NCI-H510A (cell line): ENCODE measurements at places on chromosomes 6 and 20.
A peak's percentile ranks its signal among the peaks of the same experiment; 100 is the strongest.

DNA sequence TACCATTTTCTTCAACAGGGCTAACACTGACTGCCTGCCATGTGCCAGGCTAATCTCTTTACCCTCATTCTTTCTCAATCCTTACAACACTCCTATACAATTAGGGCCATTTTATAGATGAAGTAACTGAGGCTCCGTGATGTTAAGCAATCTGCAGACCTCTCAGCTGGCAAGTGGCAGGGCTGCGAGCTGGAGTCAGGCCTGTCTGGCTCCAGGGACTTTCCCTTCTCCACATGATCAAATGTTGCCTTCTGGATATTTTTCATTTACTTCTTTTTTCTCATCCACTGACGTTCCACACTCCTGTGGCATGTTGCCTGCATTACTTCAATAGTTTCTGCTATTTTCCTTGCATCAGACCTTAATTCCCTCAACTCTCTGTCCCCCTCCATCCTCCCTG lies 55.2 kb upstream of the TAGAP start:
- no peak for DNase-seq

DNA sequence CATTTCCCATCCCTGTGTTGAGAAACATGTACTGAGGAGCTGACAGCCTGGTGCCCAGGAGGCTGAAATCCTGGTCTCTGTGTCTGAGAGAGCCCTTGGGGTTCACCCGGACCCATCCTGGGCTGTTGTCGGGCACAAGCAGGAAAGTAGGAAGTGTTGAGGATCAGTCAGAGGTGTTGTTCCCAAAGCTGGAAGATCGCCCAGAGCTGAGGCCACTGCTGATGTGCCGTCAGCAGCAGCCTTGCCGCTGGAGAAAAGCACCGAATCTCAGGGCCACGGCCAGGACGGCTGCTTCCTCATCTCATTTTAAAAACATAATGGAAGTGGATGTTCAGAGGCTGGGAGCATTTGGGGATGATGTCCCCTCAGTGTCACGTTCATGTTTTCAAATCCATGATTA lies 218.5 kb downstream of the UST start:
- DNase-seq = no peak

DNA sequence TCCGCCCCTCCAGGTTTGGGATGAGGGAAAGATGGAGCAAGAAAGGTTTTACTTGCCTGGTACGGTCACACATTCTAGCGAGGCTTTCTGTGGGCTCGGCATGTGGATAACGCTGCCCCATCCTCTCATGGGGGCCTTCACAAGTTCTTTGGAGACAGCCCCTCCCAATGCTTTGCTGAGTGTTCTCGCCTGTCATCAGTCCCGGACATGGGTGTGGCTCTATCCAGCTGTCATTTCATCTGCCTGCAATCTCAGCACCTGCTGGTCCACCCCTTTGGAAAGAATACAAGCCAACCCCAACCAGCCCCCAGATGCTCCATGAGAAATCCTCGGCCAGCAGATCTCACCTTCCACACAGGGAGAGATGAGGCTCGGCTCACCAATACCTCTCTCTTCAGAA lies 30.3 kb upstream of the MDGA1 start:
- no peak for DNase-seq

DNA sequence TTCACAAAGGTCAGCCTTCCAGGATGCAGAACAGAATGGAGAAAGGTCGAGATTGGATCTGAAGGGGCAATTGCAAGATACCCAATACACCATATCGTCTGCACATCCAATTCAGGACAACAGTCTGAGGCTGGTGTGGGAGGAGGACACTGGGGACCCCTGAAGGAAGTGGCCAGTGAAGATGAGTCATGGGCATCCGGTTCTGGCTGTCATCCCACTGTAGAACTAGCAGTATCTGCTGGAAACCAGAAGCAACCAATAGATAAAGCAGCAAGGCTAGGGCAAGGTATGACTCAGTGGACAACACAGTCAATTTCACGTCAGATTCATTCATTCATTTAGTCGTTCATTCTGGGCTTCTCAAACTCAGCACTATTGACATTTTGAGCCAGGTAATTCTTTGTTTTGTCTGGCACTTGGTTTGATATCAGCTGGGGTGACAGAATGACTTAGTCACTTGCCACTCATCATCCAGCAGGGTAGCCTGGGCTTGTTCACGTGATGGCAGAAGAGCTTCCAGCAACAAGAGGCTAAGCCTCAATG lies 30.3 kb upstream of the SHLD1 start:
- peak; percentile 78 for DNase-seq

GRCh38 chr6:85516168-85516567 lies 66.3 kb downstream of the NT5E start:
- no peak for DNase-seq

DNA sequence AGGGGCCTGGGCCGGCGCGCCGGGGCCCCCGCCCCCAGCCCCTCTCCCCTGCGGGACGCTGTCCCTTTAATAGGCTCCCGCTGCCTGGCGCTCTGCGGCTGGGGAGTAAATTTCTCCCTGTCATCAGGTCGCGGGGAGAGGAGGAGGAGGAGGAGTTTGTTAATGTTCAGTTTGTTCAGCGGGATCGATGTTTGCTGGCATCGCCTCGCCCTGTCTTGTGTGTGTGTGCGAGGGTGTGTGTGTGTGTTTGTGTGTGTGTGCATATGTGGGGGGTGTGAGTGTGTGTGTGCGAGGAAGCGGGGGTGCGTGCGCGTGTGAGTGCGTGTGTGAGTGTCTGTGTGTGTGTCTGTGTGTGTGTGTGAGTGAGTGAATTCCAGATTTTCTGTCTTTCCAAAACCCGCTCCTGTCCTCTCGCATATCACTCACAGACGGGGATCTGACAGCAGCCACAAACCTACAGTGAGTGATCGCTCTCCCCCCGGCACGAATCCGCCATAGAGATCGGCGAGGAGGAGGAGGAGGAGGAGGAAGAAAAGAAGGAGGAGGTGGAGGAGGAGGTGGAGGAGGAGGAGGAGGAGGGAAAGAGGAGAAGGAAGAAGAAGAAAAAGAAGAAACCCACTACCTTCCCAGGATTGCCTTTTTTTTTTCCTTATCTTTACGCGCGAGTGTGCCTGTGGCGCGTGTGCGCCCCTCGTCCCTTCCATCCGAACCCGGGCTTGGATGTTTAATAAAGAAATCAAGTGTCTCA lies at the start of gene TSHZ2:
Gene TSHZ2, plus strand, starts transcription at position 169 of the 748 bp plus-strand sequence. CDS start 936 bp downstream, outside the sequence.
- DNase-seq = peak; percentile 49

DNA sequence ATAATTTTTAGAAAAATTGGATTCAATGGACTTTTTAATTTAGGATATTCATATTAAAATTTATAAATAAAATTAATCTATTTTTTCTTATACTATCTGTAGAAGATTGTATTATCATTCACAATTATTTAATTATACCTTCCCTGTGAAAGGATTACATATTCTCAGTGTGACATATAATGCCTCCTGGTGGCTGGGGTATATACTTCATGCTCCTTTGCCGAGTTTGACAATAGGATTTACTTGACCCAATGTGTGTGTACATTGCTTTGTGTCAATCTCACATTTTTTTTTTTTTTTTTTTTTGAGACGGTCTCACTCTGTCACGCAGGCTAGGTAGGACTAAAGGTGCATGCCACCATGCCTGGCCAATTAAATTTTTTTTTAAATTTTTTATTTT lies 230.0 kb upstream of the CHD6 start:
- DNase-seq = no peak

DNA sequence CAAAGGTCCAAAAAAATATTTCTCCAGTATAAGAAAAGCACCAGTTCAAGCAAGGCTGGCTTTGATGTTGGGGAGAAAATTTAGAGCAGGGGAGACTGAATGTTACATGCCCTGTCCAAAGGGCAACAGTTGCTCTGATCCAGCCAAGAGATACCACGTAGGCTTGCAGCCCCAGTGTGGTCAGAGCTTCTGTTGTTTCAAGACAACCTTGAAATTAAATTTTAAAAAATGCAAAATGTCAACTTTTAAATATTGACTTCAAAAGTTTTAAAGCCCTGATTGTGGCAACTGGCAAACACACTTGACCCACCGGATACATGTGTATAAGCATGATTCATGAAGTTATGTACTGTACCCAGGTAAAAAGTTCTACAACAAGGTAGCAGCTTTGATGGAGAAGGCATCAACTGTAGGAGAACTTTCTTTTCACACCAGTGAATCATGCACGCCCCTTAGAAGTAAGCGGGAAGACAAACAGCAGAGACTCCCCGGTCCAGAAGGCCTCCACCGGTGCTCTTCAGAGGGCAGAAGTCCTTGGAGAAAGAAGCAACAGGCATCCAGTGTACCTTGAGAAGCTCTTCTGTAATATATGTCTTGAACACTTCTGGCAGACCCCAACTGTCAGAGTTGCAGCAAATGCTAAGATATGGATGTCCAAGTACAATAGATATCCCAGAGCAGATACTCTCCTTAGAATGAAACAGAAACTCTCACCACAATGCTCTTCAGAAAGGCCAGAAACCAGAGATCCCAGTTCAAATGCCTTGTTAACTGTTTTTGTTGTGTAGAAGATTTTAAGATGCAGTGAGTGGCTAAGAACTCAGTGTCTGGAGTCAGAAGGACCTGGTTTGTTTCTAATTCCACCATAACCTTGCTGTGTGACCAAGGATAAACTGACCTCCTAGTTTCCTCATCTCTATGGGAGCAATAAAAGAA lies 115.4 kb downstream of the BCAS1 start:
- no peak for DNase-seq

- no peak for DNase-seq
Measured at GRCh38 chr6:10323018-10323417, 91.9 kb downstream of the TFAP2A start.

DNA sequence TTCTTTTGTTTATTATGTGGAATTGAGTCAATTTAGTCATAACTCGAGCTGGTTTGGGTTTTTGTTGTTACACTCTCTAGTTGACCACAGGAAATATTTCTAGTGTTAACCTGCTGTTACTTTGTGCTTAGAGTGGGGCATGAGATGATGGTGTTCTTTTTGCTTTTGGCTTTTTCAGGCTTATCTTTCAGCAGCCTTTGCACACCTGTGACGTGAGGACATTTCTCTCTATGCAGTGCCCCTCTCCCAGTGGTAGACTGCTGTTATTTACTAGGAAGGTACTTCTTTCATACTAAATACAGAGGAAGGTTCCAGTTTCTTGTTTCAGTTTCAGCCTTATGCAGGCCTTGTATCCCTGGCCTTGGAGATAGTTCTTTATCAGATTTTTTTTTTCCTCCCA lies 766.8 kb upstream of the MAN1A1 start:
- no peak for DNase-seq

DNA sequence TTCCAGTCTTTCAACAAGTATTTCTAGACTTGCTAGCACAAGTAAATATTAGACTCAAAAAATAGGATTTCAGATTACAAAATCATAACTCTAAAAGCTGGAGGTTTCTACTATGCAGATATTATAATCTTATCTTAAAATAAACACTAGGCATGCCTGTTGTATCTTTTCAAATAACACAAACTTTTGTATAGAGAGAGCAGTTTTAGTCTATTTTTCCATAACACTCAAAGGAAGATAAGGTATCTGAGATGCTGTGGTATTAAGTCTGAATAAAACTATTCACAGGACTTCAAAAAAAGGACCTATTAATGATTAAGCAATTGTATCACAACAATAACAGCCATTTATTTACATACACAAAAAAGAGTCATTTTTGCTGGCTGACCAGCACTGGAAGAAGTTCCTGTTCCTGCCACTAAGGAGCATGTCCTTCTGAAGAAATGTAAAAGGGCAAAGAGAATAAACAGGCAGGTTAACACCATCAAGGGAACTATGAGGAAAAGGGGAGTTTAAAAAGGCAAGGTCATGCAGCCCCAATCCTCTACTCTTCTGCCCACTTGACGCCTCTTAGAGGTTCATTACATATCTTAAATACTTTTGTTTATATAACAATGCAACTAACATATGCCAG lies 39.4 kb downstream of the REPS1 start:
- no peak for DNase-seq

GRCh38 chr20:57180954-57181353 lies 85.5 kb downstream of the BMP7 start:
- DNase-seq = no peak

DNA sequence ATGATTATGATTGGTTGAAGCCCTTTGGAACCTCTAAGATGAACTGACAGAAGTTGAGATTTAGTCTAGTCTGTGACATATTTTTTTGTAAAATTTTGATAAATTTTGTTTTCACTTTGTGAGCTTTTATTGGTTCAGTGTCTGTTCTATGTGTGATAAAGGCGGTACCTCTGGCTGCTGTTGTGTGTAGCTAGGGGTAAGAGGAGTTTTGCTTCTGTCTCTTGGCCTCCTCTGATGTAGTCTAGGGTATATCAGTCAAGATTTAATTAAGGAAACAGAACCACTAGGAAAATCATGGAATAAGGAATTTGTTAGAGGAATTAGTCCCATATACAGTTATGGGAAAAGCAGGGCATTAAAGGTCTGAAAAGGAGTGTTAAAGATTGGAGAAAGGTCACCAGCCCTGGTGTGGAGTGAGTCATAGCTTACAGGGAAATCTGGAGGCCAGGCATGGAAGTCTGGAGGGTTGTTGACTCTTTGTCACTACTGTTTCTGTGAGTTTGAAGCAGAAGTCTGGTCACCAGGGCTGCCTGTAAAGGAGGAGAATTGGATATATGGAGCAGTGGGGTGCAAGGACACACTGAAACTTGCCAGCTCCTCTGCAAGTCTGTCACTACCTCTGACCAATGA lies 28.5 kb downstream of the CDC5L start:
- no peak for DNase-seq

DNA sequence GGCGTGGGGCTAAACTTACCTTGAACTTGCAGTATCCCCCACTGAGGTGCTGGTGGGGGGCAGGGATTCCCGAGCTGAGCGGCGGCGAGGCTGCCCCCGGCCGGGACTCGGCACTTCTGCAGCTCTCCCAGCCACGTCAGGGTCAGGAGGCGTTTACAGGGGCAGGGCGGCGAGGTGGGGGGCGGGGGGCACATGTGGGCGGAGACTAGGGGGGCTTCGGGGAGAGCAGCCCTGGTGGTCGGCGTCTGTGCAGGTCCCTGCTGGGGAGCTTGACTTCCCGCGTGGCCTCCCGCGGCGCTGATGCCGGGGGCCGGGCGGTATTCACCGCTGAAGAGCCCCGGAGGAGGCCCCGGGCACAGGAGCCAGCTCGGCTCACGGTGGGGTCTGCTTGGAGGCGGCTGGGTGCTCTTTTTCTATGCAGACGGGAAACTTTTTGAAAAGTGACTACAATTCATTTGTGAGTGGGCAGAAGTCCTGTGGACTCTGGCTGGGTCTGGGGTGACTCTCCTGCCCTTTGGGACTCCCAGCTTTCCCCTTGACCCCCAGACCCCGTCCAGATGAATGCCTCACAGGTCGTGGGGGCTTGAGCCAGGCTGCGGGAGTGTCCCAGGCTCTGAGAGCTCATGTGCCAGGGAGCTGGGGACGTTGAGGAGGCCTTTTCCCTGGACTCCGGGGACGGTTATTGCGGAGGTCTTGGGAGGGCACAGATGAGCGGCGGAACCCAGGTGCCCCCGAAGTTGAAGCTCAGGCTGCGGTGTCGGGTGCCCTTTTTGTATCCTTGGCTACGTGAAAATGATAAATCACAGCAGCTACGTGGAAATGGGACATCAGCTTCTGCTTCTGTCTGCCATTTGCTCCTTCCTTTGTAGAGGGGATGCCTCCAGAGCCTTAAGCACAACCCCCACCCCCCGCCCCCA lies 75.9 kb upstream of the GATA5 start:
- no peak for DNase-seq

DNA sequence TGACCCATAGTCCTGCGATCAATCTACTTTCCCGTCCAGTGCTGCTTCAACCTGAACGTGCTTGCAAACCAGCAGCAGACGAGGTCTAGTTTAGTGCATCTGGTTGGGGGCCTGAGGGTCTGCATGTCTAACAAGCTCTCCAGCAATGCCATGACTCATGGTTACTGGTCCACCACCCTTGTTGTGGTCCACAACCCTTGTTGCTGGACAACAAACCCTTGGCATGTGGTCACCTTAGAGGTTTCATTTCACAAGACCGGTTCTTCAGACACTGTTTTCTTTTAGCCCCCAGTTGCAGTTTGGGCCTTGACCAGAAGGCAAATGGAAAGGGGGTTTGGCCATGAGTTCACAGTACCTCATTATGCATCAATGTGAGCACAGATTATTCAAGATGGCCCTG lies 424.8 kb downstream of the QKI start:
- DNase-seq = no peak
